ENCODE measurements at places on chromosomes 5 and 9.

GRCh38 chr5:134008266-134008749, 3.5 kb upstream of the VDAC1 start:
- DNase-seq, result no peak

DNA sequence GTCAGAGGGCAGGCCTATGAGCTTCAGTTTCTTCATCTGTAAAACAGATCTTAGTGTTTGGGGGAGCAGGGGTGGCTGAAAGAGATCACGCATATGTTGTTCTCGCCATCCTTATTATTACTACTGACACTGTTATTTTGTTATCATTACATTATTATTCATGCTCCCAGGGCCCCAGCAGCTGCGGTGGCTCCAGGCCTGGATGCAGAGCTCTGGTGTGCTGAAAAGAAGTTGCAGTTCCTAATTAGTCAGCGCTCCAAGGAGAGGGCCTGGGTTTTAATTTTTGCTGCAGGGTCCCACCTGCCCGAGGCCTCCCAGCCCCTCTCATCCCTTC, 19.5 kb downstream of the CXXC5 start:
- DNase-seq, result no peak

- DNase-seq, result no peak
Measured at GRCh38 chr5:39742916-39743315, 318.1 kb upstream of the DAB2 start.

GRCh38 chr5:85052826-85053225, 668.1 kb upstream of the EDIL3 start:
- DNase-seq, result no peak

DNA sequence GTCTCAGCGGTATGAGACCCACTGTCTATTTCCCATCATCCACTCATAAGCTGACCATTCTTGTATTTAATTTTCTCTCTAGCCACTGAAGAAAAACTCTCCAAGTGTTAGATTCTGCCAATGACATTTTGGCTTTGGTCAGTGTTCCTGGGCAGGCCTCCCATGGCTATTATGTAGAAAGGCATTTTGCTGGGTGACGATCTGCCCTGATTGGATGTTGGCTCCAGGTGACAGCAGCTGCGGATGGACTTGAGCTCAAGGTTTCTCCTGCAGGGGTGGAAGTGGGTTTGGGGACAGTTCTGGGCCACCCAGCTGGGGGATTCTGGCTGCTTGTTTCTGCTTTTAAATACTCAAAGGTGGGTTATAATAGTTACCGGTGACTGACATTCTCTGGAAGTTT, 31.6 kb downstream of the ACSL6 start:
- no peak for DNase-seq

DNA sequence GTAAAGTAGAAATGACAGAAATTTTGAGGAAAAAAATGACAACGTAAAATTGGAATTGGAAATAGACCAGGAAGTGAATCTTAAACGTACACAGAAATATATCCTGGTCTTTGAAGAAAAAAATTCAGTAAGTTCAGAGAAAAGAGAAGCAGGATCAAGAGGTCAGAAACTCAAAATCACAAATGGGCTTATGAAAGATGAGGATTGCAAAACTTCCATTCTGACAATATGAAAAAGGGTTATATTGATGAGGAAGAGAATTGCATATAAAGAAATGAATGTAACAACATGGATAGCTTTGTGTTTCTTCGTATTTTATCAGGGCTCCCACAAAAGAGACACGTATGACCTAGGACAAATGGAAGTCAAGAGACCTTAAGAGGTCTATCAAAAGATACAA, 58.1 kb downstream of the OXCT1 start:
- no peak for DNase-seq

GRCh38 chr5:146042628-146043279, 62.6 kb downstream of the PLAC8L1 start:
- no peak for DNase-seq

GRCh38 chr5:33841891-33842290, 49.9 kb downstream of the ADAMTS12 start:
- no peak for DNase-seq

- no peak for DNase-seq
Measured at GRCh38 chr9:112112519-112112918, 62.6 kb downstream of the SUSD1 start.

DNA sequence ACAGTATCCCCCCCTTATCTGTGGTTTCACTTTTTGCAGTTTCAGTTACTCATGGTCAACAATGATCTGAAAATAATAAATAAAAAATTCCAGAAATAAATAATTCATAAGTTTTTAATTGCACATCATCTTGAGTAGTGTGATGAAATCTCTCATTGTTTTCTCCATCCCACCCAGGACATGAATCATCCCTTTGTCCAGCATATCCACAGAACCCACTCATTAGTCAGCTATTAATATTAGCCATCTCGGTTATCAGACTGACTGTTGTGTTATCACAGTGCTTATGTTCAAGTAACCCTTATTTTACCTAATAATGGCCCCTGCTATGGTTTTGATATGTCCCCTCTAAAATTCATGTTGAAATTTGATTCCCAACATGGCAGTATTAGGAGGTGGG, 40.7 kb downstream of the FAM114A2 start:
- DNase-seq, result no peak

DNA sequence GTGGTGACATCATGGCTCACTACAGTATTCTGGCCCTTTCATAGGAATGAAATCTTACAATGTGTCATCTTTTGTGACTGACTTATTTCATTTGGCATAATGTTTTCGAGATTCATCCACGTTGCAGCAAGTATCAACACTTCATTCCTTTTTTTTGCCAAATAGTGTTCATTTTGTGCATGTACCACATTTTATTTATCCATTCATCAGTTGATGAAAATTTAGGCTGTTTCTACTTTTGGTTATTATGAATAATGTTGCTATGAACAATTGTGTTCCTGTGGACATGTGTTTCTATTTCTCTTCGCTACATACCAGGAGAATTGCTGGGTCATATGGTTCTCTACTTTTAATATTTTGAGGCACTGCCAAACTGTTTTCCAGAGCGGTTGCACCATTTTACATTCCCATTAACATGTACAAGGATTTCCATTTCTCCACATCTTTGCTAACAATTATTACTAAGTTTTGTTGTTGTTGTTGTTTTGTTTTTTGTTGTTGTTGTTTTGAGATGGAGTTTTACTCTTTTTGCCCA, 43.5 kb downstream of the RMI1 start:
- no peak for DNase-seq

GRCh38 chr5:58855851-58856739, 273.2 kb downstream of the RAB3C start:
- no peak for DNase-seq

GRCh38 chr5:131171276-131171810, 599 bp downstream of the LYRM7 start:
- DNase-seq, result no peak

DNA sequence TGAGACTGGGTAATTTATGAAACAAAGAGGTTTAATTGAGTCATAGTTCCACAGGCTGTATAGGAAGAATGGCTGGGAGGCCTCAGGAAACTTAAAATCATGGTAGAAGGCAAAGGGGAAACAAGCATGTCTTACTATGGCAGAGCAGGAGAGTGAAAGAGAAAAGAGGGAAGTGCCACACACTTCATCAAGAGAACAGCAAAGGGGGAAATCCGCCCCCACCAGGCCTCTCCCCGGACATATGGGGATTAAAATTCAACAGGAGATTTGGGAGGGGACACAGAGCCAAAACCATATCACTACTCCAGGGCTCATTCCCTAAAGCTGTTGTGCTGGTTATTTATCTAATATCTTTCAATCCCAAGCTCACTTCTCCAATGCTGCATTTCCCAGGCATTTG, 50.2 kb upstream of the NR3C1 start:
- no peak for DNase-seq

- DNase-seq, result no peak
Measured at GRCh38 chr9:98081477-98082219, 25.1 kb downstream of the NANS start.

DNA sequence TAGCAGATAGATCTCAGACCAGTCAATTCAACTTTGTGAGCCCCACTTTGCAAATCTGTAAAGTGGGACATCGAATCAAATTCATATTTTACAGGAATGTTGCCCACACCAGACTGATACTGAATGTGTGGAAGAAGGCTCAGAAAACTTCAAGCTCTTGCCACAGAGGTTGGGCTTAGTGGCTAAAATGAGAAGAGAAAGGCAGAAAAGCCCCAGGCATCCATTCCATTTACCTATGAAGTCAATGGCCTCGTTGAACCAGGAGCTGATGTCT, 1.7 kb downstream of the DUSP1 start:
- no peak for DNase-seq

DNA sequence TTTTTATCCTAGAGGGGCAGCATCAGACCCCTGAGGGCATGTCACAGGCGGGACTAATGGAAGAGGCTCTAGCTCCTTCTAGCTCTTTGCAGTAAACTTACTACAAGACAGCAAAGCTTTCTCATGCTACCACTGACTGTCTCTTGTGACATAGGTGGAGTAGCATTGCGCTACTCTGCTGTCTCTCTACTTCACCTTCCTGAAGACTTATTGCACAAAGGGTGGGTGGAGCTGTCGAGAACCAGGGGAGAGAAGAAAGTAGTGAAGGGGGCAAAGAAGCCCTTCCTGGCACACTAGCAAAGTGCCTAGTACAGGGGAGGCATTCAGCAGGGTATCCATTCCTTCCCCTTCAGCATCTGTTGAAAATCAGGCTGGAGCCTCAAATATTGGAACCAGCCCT, 36.1 kb upstream of the NEK6 start:
- no peak for DNase-seq

DNA sequence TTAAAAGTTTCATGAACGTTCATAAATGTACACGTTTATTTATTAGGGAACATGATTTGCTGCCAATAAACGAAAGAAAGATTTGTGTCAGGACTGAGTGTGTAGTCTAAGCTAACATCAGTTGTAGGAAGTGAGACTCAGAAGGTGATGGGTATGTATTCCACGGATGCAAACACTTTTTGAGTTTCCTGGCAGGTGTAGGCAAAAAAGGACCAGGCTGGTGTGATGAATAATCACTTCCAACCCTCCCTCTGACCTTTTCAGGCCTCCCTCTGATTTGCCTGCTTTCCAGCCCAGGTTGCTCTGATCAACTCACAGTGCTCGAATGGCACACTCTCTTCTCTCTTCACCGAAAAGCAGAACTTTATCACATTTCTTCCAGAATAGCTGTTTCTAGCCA, 51.8 kb downstream of the BASP1 start:
- DNase-seq, result no peak

- DNase-seq, result peak; percentile 44
Measured at GRCh38 chr9:33288828-33289483, 1.4 kb upstream of the NFX1 start.

- no peak for DNase-seq
Measured at GRCh38 chr9:83146325-83146724, 83.4 kb upstream of the RASEF start.

DNA sequence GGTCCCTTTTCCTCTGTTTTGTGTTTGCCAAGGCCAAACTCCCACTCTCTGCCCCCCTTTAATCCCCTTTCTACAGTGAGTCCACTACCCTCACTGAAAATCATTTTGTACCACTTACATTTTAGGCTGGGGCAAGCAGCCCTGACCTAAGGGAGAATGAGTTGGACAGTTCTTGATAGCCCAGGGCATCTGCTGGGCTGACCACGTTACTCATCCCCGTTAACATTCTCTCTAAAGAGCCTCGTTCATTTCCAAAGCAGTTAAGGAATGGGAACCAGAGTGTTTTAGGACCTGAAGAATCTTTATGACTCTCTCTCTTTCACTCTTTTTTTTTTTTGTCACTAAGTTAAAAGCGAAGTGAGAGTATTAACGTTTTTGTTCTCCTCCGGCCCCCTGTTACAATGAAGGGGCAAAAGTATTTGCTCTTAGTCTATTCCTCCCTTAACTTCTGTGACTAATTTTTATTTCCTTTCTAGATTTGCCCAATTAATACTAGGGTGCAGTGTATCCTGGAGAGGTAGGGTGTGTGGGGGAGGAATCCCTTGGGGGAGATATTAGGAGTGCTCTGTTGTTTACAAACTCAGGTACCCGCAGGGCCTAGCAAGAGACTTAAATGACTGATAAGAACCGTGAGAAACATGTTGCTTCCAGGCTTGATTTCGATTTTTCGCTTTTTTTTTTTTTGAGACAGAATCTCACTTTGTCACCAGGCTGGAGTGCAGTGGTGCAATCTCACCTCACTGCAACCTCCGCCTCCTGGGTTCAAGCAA, 14.7 kb downstream of the GM2A start:
- no peak for DNase-seq

GRCh38 chr5:83433891-83434290, 37.7 kb upstream of the VCAN start:
- no peak for DNase-seq

DNA sequence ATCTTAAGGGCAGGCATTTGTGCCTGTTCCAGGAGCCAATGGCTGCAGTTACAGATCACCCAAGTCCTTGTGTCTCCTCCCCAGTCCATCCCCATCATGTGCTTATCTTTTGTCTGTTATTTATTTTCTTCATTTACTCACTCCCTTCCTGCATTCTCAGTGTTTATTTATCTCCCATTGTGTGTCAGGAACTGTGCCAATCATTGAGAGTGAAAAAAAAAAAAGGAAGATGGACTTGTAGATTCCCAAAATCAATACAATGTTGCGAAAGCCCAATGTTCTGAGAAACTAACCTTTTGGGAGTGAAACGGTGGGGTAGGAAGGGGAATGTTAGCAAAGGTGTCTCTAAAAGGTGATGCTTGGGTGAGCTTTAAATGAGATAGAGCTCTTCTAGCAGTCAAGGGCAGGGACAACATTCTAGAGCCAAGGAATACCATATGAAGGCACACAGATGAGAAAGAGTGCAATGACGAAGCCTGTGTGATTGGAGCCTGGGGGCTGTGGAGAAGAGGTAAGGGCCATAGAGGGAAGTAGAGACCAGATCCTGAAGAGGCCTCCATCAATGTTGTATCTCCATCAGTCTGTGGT, 53.0 kb downstream of the CMYA5 start:
- no peak for DNase-seq

GRCh38 chr9:20551835-20552234, 70.5 kb downstream of the MLLT3 start:
- DNase-seq, result no peak

DNA sequence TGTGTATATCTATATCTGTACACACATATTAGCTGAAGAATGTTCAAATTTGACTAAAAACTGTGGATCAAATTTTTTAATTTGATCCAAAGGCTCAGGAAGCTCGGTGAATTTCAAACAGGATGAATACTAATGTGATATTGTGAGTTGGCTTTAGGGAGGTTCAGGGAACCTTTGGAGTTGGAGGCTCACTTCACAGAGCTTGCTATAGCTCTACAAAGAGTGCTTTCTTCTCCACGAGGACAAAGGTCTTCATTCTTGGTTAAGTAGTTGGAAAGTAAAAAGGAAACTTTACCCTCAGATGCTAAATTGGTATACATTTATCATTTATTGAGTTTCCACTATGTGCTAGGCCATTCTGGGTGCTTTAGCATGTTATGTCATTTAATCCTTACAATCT, 36.3 kb upstream of the MTAP start:
- no peak for DNase-seq

Measured in ecto neural progenitor cell (in vitro differentiated cells).